NCI-H460 (cell line): ENCODE measurements at places on chromosomes 5 and 9. TPM values are rescaled to one million over a fixed set of nuclear protein-coding genes. Genes with fewer than 3 reads are reported as not detected.

The CCDC69 gene
- 1.2 and 1.9 TPM in 2 replicates for total RNA-seq

The SAPCD2 gene
- total RNA-seq, result 32.4 and 43.6 TPM in 2 replicates

The LCNL1 gene
- total RNA-seq, result not detected in 2 replicates

The CCDC192 gene
- total RNA-seq, result not detected in 2 replicates

The CORO2A gene
- 0.69 and 0.92 TPM in 2 replicates for total RNA-seq

The ZFP2 gene
- total RNA-seq, result 0.26 and 0.35 TPM in 2 replicates

The ARID3C gene
- total RNA-seq, result not detected in 2 replicates

The SH3PXD2B gene
- total RNA-seq, result 11.5 and 14.9 TPM in 2 replicates

The SLC6A18 gene
- total RNA-seq, result not detected in 2 replicates

The C8G gene
- 0.92 TPM in 1 of 2 replicates, not detected in the other for total RNA-seq

The LRRC14B gene
- total RNA-seq, result not detected in 2 replicates

The GPR150 gene
- total RNA-seq, result not detected in 2 replicates

The ERCC6L2 gene
- 46.9 and 62.2 TPM in 2 replicates for total RNA-seq

The SLC36A2 gene
- not detected in 2 replicates for total RNA-seq

The GOLM1 gene
- 91.4 and 111 TPM in 2 replicates for total RNA-seq

The EQTN gene
- not detected in 2 replicates for total RNA-seq

The CXXC5 gene
- total RNA-seq, result 11.4 and 13.2 TPM in 2 replicates

The GIN1 gene
- total RNA-seq, result 11.4 and 15.0 TPM in 2 replicates

The ARHGEF28 gene
- total RNA-seq, result 32.2 and 35.2 TPM in 2 replicates

The AGTPBP1 gene
- 35.1 and 38.3 TPM in 2 replicates for total RNA-seq

The TMC1 gene
- total RNA-seq, result not detected in 2 replicates

The FAM151B gene
- 2.3 TPM in 2 replicates for total RNA-seq

The SIT1 gene
- not detected in 2 replicates for total RNA-seq

The MLANA gene
- total RNA-seq, result not detected in 2 replicates

The WDR31 gene
- total RNA-seq, result 1.5 and 1.7 TPM in 2 replicates
